ENCODE measurements at places on chromosomes 7 and 10.
A peak's percentile ranks its signal among the peaks of the same experiment; 100 is the strongest.

GRCh38 chr7:100358027-100358856 is at the start of gene PILRB:
Gene PILRB, plus strand, starts transcription at chr7:100358117. Its CDS starts 186 bp downstream, at chr7:100358303.
- no peak for DNase-seq

- peak; percentile 45 for DNase-seq
Measured at GRCh38 chr10:22693371-22693784, 21.0 kb downstream of the PIP4K2A start.

- peak; percentile 10 for DNase-seq
Measured at GRCh38 chr10:60314069-60314940, 75.4 kb downstream of the ANK3 start.

GRCh38 chr7:46230990-46231305 is 309.9 kb upstream of the IGFBP3 start:
- no peak for DNase-seq

GRCh38 chr10:118298787-118299186 is 43.3 kb downstream of the FAM204A start:
- no peak for DNase-seq

- DNase-seq = no peak
Measured at GRCh38 chr7:151735186-151735850, 141.6 kb downstream of the PRKAG2 start.

DNA sequence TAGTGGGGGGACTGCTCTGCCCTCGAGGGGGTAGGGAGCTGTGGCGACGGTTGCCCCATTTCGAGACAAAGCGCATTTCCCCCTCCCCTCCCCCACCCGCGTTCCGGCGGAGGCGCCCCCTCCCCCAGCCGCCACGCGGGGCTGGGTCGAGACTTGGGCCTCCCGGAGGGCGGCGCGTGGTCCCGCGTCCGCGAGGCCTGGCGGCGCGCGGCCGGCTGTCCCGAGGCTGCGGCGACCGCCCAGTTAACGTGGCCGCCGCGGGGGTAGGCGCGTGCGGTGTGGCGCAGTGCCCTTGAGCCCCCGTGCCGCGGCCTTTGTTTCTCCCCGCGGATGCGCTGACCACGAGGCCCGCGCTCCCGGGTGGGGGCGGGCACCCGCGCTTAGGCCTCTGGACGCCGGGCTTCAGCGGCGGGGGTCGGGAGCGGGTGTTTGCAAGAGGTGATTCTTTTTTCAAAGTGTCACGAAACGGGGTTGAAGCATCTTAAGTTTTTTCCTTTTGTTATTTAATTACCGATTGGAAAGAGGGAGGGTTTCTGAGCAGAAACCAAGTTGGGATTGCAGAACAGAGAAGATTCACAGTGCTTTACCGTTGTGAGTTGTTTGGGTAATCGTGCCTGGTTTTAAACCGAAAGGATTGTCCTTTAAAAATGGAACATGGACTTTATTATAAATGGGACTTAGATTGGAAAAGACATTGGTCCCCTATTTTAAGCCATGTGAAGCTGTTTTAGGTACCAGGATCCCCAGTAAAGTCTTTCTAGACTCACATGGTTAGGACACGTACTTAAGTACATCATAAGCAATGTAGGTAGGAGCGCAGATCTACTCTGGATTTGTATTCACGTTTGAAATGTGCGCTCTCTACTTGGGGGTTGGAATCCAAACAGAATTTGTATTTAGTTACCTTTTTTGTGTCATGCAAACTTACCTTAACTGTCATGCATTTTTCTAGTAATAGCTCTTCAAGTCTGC is 760 bp downstream of the CBX3 start:
- peak; percentile 61 for DNase-seq

DNA sequence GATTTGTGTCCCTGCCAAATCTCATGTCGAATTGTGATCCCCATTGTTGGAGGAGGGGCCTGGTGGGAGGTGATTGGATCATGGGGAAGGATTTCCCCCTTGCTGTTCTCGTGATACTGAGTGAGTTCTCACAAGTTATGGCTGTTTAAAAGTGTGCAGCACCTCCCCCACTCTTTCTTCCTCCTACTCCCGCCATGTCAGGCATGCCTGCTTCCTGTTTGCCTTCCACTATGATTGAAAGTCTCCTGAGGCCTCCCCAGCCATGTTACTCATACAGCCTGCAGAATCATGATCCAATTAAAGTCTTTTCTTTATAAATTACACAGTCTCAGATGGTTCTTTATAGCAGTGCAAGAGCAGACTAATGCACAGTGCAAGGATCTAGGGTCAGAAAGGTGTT is 75.4 kb downstream of the CALD1 start:
- no peak for DNase-seq

DNA sequence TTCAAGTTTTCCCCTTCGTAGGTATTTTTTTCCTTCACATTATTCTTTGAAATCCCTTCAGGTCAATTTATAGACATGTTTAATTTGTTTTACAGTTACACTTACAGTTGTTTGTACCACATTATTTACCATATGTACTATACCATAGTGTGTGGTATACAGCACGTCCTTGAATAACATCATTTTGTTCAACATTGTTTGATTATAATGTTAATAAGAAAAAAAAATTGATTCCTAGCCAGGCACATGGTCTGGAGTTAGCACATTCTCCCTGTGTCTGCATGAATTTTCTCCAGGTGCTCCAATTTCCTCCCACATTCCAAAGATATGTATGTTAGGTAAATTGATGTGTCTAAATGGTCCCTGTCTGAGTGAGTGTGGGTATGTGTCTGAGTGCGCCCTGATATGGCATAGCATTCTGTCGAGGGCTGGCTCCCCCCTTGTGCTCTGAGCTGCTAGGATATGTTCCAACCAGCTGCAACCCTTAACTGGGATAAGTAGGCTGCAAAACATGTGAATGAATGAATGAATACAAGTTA is 247.6 kb downstream of the CCDC7 start:
- DNase-seq = no peak

GRCh38 chr10:32049113-32049512 is 7.1 kb downstream of the KIF5B start:
- no peak for DNase-seq

- no peak for DNase-seq
Measured at GRCh38 chr7:16880554-16880953, 1.2 kb downstream of the AGR3 start.

DNA sequence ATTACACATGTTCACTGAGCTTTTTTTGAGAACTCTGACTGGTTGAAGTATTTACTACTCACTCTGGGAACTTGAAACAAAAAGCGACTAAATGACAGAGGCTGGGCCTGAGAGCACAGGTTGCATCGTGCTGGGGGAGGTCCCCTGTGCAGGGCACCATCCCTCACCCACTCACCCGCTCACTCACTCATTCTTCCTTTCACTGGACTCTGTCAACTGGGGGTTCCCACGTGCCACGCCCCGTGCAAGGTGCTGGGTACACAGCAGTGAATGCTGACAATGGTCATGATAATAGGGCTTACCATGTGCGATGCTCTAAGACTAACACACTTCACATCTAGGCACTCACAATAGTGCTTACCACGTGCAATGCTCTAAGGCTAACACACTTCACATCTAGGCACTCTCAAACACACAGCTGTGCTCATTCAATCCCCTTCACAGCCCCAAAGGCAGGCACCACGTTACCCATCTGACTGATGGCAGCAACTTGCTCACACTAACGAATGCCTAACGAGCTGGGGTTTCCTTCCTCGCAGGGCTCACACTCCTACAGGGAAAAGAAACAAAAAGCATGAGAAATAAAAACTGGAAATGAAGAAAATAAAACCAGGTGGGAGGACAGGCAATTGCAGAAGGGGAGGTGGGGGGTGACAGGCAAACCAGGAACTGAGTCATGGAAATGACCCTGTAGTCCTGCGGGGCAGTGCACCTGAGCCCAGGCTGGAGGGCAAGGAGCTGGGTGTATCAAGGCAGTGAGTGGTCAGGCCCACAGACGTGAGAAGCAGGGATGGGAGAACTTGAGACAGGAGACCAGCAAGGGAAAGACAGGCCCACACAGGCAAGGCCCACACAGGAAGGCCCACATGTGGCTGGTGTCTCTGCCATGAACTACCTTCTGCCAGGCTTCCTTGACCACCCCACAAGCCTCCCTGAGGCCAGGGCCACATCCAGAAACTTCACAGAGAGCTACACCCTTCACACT is 147.0 kb upstream of the FAM20C start:
- DNase-seq = no peak

DNA sequence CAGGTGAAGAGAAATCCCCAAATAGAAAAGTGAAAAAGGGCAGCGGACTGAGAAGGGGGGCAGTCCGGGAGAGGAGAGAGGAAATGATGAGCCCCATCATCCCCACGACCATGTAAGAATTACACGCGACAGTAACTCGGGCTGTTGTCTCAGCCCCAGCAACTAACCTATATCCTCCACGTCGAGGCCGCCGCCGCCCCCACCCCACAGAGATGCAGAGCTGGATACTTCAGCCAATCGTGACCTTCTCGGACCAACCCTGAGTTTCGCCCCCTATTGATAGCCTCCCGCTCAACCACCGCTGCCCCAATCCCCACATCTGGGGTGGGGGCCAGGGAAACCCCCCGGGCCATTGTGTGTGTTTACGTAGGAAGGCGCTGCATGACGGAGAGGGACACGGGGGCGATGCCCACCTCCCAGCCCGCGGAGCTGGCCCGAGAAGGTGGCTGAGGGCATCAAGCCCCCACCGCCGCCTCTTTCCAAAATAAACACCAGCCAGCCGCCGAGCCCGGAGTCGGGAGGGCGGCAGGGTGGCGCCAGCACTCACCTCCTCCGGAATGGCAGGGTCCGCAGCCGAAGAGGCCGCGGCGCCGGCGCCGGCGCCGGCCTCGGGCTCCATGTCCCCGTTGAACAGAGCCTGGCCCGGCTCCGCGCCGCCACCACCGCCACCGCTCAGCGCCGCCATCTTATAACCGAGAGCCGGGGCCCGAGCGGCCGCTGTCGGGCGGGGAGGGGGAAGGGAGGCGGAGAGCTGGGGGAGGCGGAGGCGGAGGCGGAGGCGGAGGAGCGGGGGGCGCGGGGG is 509 bp downstream of the BRAF start:
- DNase-seq = peak; percentile 57

DNA sequence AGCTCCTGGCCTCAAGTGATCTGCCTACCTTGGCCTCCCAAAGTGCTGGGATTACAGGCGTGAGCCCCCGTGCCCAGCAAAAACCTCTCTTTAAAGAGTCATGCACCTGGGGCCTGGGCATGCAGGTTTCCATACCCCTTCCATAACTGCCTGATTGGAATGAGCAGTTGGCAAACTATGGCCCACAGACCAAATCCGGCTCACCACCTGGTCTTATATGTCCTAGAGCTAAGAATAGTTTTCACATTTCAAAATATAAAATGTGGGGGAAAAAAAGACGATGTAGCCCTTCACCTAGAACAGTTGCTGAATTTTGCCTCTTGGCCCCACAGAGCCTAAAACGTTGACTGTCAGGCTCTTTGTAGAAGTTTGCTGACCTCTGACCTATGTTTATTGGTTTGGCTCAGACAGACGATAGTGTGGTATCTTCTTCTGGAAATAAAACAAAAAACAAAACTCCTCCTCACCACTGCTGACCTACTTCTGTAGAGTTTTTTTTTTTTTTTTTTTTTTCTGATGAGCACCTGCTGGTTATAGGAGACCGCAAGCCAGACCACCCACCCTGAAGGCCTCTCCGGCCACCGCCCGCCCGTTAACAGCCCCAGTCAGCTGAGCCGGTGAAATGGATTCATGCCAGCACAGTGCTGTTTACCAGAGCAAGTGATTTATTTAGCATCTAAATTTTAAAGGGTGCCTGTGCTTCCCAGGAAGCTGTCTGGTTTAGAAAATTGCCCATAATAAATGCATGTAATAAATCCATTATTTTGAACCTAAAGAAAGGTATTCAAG is 33.5 kb upstream of the SFRP5 start:
- no peak for DNase-seq

Measured in activated CD4-positive, alpha-beta T cell treated with anti-CD3 and anti-CD28 coated beads, Interleukin-2, amount 50 U/mL, for 48 hours (primary cell).